NCI-H1092 (cell line): ENCODE measurements at places on chromosomes 5 and 9.

GRCh38 chr5:80318212-80318611, 1.6 kb upstream of the SPZ1 start:
- no peak for DNase-seq

DNA sequence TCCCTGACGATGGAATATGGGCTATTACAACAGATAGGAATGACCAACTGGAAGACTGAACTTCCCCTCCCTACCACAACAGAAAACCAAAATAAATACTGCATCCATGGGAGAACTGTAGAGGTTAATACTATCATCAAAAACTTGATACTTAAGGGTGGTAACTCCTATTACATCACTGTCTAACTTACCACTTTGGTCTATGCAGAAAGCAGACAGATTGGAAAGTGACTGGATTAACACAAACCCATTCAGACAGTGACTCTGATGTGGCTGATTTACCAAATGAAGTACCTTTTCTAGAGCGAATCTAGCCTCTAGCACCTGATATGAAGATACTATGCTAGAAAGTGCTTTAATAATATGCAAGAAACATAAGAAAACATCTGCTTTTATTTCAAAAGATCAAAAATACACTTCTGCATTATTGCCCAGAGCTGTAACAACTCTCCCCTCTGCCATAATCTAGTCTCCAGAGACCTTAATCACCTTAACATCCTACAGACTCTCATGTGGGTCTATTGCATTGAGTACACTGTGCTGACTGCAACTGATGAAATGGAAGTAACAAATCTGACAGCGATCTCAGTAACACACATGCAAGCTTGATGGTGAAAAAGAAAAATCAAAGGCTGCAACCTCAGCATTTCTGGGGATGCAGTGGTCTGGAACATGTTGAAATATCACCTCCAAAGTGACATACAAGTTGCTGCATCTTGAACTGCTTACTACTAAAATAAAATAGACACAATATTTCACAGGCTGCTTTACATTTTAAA, 62.7 kb downstream of the EPB41L4A start:
- no peak for DNase-seq

DNA sequence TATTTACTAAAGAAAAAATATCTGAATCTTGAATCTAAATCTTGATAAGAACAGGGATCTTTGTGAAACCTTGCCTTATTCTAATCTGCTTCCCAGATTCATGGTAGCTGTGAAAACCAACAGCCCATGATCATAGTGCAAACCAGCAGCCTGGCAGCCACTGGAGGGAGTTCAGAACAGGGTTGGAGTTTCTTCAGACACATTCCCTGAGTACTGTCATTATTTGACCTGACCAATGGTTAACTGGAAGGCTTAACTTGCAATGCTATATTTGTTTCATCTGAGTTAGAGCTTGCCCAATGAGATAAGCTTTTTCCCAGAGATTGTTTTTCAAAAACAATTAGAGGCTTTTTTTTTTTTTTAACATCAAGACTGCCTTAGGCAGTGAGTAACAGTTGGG, 47.8 kb downstream of the LOX start:
- no peak for DNase-seq

GRCh38 chr5:174245516-174246075, 200.1 kb downstream of the NSG2 start:
- DNase-seq, result no peak

DNA sequence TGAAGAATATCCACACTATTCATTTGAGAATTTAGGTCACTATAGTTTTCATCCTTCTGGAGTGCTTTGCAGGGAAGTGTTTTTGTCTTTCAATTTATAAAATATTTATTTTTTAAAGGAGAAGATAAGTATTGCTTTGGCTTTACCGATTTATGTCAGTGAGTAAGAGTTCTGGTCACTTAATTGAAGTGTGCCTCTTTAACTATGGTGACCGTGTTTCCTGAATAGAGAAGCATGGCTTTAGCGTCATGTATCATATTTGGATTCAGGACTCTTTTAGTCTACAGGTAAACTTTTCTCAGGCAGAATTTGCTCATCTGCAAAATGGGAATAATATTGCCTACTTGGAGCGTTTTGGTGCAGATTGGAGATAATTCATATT, 902 bp downstream of the BDP1 start:
- DNase-seq, result no peak
